ENCODE measurements at places on chromosomes 3 and 15. TPM values are rescaled to one million over a fixed set of nuclear protein-coding genes. Genes with fewer than 3 reads are reported as not detected.

Gene PLSCR5
- total RNA-seq = not detected

Gene MNS1
- not detected for total RNA-seq

Gene SEMA5B
- total RNA-seq = not detected

Gene MEGF11
- total RNA-seq = not detected

Gene TMEM207
- total RNA-seq = not detected

Gene SCAANT1
- total RNA-seq = 4.7 TPM

Gene RPL39L
- total RNA-seq = 4.2 TPM

Gene PCLAF
- 1.0 TPM for total RNA-seq

Gene TGM4
- not detected for total RNA-seq

Gene SCG5
- total RNA-seq = 1.7 TPM

Gene TMOD3
- 68.2 TPM for total RNA-seq

Gene ARHGEF26
- total RNA-seq = not detected

Gene SHF
- total RNA-seq = 3.3 TPM

Gene FOXL2
- not detected for total RNA-seq

Gene PLA2G4D
- total RNA-seq = not detected

Gene CHRM5
- total RNA-seq = not detected

Gene CNTN4
- not detected for total RNA-seq

Gene MRPL47
- 24.0 TPM for total RNA-seq

Gene BFSP2
- 6.6 TPM for total RNA-seq

Gene TERB2
- total RNA-seq = not detected

Gene CERS3
- 0.17 TPM for total RNA-seq

Gene MEIS2
- not detected for total RNA-seq

Gene PIK3CB
- 29.2 TPM for total RNA-seq

Gene PCOLCE2
- not detected for total RNA-seq

Gene SECISBP2L
- total RNA-seq = 59.5 TPM

Gene EXD1
- total RNA-seq = not detected

Gene GJD2
- not detected for total RNA-seq
